ENCODE measurements at places on chromosomes 12 and 14. TPM values are rescaled to one million over a fixed set of nuclear protein-coding genes. Genes with fewer than 3 reads are reported as not detected.

DNA sequence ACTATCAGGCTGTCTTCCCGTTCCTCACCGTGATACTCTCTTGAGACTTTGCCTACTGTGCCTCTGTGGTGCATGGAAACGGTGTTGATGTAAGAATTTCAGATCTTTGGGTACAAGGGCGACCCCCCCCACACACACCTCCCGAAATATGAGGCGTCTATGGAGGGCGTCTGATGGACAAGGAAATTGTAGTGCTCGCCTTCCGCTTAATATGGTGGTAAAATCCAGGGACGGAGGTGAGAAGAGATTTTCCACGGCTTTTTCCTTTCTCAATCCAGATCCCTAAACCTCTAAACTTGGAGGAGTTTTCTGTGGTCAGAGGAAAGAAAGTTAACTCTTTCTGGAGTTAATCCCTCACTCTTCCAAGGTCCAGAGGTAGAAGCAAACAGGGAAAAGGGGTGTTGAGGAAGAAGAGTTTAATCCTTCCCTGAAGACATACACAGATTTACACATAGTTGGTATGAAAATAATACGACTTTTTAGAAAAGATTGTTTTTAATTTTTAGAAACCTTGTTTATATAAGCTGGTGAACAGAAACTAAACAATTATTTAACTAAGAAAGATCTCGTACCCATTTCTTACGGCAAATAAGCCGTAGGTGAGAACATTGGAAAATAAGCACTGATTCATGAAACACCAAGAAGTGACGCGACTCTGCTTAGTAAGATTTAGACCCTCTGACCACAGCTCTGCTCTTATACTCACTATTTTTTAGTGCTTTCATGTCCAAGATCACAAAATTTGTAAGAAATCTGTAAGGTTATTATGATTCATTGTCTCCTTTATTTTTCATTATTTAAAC is 23.1 kb upstream of the RNASE12 start:
- no peak for DNase-seq

The KRT83 gene
- not detected for total RNA-seq

DNA sequence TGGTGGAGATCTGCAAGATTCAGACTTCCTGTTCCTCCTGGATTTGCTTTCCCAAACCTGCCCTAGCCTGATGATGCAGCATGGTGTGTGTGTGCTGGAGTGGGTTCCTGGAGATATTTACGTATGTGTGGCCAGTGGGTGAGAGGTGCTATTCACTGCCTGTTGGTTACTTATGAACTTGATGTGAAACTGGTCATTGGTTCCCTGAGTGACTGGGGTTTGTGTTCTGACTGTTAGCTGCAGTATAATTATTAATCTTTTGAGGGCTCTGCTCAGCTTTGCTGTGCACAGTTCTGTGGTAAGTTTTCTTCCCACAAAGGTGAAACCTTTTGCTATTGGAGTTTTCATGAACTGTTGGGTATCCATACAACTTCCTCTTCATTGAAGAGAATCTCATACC is 541.8 kb upstream of the FBXO33 start:
- no peak for DNase-seq

- DNase-seq = no peak
Observed at GRCh38 chr14:65585216-65585615, 172.7 kb downstream of the FUT8 start.

The TMCC3 gene
- 17.0 TPM for total RNA-seq
